Activated CD4-positive, alpha-beta T cell treated with anti-CD3 and anti-CD28 coated beads, Interleukin-2, amount 10 ng/mL, durations not matched to agents 7 days and 5 days (primary cell): ENCODE measurements at places on chromosomes 6 and 20. TPM values are rescaled to one million over a fixed set of nuclear protein-coding genes. Genes with fewer than 3 reads are reported as not detected.

DNA sequence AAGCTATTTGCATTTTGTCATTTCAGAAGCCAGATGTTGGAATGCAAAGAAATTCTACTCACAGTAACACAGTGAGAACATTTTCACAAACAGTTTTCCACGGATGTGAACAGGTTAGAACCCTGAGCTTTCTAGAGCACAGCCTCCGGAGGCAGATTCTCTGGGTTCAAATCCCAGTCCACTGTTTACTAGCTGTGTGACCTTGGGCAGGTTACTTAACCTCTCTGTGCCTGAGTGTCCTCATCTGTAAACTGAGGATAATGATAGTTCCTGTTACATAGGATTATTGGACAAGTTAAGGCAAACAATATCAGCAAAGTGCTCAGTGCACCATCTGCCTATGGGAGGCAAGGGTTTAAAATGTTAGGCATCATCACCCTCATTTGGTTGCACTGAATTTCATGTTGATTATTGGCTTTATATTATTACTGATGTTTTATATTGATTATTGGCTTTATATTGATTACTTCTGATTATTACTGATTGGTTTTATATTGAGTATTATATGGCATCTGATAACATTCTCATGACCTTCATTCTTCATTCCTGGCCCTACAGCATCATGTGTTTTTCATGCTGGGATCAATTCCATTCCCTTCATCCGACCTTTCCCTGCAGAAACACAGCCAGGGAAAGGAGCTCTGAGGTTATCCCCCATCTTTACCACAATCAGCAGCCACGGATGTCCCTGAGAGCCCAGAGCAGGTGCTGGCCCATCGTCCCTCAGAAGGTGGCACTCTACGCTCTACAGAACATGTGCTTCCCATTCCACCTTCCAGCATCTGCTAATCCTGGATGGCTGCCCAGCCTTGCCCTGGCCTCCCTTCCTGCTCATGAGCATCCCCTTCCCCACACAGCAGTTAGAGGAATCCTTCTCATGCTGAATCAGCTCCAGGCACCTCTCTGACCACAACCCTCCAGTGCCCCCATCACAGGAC lies 283.1 kb downstream of the PREX1 start:
- no peak for DNase-seq

- no peak for DNase-seq
These were observed 77.5 kb downstream of the NCOA7 start for GRCh38 chr6:125868252-125868651.

DNA sequence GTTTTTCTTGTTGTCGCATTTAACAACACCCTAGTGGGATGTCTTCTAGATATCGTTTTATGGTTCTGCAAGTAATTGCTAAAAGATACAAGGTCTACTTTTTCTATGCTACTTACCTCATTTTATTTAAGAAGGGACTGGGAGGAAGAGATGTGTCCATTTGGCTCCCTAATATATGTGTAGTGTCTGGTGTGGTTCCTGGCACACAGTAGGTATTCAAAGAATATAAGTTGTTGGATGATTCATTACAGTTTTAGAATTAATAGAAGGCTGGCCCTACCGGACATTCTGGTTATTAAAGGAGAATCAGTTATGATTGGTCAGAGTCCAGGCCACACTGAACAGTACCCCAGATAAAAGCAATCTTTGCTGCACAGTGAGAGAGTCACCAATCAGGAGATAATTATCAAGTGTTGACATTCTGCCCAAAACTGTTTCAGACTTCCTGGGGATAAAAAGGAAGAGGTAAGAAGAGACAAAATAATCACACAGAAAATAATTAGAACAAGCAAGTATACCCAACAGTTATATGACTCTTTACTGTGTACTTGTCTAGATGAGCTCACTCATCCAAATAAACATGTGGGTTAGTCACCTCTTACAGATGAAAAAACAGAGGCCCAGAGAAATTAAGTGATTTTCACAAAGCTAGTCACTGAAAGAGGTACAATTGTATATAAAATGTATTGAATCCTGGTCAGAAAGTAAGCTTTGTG lies 7.0 kb downstream of the TMEM244 start:
- no peak for DNase-seq

ZDHHC14 gene
- 9.8 TPM for total RNA-seq

DNA sequence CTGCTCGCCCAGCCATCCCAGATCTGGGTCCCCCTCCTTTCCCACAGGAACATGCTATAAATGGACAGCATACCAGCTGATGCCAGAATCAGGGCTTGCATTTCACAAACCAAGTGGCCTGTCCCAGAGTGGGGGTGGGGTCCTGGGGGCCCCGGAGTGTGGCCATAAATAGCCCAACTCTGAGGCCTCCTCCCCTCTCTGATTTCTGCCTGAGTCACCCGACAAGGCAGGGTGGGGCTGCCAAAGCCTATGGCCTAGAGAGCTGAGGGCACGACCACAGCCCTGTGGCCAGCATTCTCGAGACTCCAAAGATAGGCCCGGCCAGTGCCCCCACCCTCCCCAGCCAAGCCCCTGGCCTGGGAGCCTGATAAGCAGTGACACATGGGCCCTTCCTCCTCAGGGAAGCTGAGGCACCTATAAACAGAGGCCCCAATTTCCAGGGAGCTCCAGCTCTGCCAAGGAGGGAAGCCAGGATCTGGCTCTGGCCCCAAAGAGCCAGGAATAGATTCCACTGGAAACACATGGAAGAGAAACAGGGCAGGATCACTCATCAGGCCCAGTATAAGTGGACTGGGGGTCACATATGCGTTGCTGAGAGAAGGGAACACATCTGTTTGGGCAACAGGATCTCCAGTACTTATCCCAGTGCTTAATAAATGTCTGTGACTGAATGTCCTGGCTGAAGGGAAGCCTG lies 20.3 kb downstream of the SNTA1 start:
- DNase-seq = no peak

GRCh38 chr6:46010771-46011170 lies 4.9 kb downstream of the CLIC5 start:
- DNase-seq = no peak
